Calu3 (cell line): ENCODE measurements at places on chromosomes 2 and 18. TPM values are rescaled to one million over a fixed set of nuclear protein-coding genes. Genes with fewer than 3 reads are reported as not detected.
A peak's percentile ranks its signal among the peaks of the same experiment; 100 is the strongest.

The GPR75 gene
- 5.4 and 7.5 TPM in 2 replicates for total RNA-seq

The FAM110C gene
- 17.9 and 20.6 TPM in 2 replicates for total RNA-seq

The CD207 gene
- total RNA-seq = not detected in 2 replicates

The FAM237A gene
- not detected in 2 replicates for total RNA-seq

The IKZF2 gene
- total RNA-seq = 26.0 and 26.1 TPM in 2 replicates

DNA sequence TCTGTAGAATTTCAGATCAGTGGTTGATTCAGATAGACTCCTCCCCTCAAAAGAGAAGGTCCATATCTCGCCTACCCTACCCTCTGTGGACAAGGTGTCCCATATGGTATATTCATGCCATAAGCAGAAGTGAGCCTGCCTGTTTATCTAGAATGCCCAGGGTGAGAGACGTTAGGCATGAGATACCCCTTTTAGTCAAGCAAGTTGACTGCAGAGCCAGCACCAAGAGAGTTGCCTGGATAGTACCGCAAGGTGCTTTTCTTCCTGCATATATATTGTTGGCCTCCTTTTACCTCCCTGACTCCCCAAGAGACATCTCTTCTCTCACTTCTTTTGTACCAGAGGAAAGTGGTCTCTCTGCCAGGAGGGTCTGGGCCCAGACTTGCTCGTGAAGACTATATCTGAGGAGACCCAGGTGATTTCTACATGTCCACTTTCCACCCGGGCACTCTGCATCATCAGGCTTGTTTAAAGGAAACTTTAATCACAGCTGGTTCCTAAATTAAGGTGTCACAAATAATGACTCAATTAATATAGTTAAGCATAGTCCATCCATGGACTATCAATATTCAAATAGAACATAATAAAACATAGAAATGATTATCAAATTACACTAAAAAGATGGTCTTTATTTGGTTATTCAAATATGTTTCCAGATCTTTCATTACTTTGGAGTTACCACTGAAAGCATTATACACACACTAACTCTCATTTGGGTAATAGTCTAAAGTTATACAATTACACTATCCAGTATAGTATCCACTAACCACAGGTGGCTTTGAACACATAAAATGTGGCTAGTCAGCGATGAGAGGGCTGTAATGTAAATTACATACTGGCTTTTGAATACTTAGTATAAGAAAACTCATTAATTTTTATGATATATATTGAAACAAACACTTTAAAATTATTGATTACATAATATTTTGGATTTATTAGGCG is 4.1 kb downstream of the ITGA4 start:
- H3K27ac ChIP-seq = no peak overlapping the region
- H3K36me3 ChIP-seq = no peaks in the 10 kb centered on the region
- H3K27me3 ChIP-seq = no peaks in the 10 kb centered on the region
- no peaks in the 10 kb centered on the region for H3K4me1 ChIP-seq
- no peak for DNase-seq

DNA sequence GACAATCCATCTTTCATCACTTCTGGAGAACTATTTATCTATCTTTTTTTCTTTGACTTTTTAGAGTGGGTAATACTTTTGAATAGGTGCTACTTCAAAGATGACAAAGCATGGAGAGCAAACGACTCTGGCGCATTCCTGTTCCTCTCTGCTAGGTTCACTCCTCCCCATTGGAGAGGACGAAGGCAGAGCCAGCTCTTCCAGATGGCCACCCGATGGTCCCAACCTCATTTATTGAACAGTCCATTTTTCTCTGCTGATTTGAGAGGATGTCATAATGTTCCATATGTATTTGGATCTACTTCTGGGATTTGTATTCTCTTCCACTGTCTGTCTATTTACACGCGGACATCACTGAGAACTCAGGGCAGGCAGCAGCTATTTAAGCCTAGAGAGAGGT is 284.3 kb upstream of the CXCR4 start:
- peaks cover 12% of the 10 kb centered on the region for H3K4me1 ChIP-seq
- no peaks in the 10 kb centered on the region for H3K27me3 ChIP-seq
- DNase-seq = no peak
- no peak overlapping the region for H3K4me3 ChIP-seq
- no peaks in the 10 kb centered on the region for H3K36me3 ChIP-seq
- no peak overlapping the region for H3K27ac ChIP-seq

DNA sequence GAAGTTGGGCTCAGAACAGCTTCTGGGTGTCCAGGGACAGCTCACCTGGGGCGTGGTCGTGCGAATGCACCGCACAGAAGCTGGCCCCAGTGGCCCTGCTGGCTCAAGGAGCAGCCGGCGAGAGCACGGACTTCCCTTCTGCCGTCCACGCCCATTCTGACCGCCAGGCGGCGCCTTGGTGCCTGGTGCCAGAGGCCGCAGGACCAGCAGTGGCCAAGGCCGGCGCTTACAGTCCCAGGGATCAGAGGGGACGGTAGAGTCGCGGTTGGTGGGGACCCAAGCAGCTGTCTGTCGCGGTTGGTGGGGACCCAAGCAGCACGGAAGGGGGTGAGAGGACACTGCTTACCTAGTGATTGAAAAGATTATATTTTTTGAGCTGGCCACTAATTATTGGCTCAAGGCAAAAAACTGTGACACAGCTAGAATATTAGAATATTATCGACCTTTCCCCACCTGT is 25.7 kb downstream of the NPPC start:
- H3K36me3 ChIP-seq = peaks cover 9% of the 10 kb centered on the region
- peak overlapping the region; percentile 45 for H3K4me3 ChIP-seq
- H3K27me3 ChIP-seq = peaks cover 27% of the 10 kb centered on the region
- peaks cover 15% of the 10 kb centered on the region for H3K4me1 ChIP-seq
- no peak overlapping the region for H3K27ac ChIP-seq

DNA sequence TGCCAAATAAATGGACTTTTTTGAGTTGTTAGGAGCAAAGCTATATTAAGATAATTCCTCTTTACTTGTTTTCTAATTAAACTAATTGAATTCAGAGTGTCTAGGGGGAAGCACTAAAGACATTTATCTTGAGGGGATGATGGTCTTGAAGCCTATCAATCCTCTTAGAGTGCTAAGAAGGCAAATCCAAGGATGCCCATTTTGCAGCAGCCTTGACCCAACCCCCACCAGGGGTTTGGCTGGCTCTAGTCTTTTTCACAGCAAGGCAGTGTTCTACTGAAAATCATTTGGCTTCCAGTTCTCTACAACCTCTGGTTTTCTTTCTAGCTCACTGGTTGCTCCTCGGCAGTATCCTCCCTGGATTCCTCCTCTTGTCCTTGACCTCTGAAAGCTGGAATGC is 6.5 kb upstream of the RAX start:
- H3K27ac ChIP-seq = no peak overlapping the region
- H3K4me1 ChIP-seq = no peaks in the 10 kb centered on the region
- no peaks in the 10 kb centered on the region for H3K36me3 ChIP-seq
- DNase-seq = no peak

DNA sequence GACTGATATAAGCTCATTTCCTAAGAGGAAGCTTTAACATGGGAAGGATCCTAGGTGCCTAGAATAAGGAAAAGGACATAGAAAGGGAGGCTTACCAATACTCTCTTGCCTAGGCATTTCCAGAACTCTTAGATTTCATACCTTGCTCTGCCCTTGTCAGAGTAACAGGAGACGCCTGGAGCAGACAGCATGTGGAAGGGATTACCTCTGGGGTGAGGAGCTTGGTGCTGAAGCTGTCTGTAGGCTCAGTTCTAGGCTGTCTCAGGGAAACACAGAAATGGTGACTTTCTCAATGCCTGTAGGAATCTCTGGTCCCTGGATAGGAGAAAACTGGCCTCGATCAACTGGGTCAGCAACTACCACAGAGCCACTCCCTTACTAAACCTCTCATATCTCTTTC is 150.0 kb downstream of the SLC4A3 start:
- no peaks in the 10 kb centered on the region for H3K36me3 ChIP-seq
- peaks cover 13% of the 10 kb centered on the region for H3K27me3 ChIP-seq
- H3K4me1 ChIP-seq = no peaks in the 10 kb centered on the region
- no peak for DNase-seq

GRCh38 chr2:55493220-55493619 is 26.3 kb upstream of the CFAP36 start:
- H3K36me3 ChIP-seq = no peaks in the 10 kb centered on the region
- no peak overlapping the region for H3K27ac ChIP-seq
- H3K4me1 ChIP-seq = peaks cover 10% of the 10 kb centered on the region

- no peak for DNase-seq
- H3K27me3 ChIP-seq = no peaks in the 10 kb centered on the region
- H3K4me1 ChIP-seq = no peaks in the 10 kb centered on the region
Observed at GRCh38 chr2:223270548-223270947, 218.6 kb downstream of the KCNE4 start.

- DNase-seq = no peak
- no peak overlapping the region for H3K27ac ChIP-seq
- no peak overlapping the region for H3K4me3 ChIP-seq
- H3K27me3 ChIP-seq = peaks cover 40% of the 10 kb centered on the region
- H3K4me1 ChIP-seq = peaks cover 9% of the 10 kb centered on the region
- H3K36me3 ChIP-seq = peaks cover 5% of the 10 kb centered on the region
Observed at GRCh38 chr18:79790996-79791972, 6.5 kb upstream of the KCNG2 start.

GRCh38 chr2:241774419-241775222 is 2.0 kb upstream of the GAL3ST2 start:
- no peaks in the 10 kb centered on the region for H3K27me3 ChIP-seq
- peaks cover 12% of the 10 kb centered on the region for H3K36me3 ChIP-seq
- H3K4me3 ChIP-seq = peak overlapping the region; percentile 55
- DNase-seq = peak; percentile 62
- H3K4me1 ChIP-seq = peaks cover 9% of the 10 kb centered on the region

DNA sequence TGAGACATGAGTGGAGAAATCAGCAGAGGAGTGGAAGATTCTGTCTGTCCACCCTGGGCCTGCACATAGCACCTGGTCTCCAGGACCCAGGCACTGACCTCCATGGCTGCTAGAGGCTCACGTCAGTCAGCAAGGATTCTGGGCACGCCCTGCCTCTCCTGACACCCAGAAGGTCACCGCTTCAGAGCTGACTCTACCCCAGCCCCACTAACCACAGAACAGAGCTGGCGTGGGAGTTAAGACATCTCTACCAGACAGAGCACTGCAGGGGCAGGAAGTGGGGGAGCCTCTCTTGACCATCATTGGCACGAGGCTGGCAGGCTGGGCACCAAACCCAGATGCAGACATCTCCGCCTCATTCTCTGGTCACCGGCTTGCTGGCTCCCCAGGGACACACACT is 3.0 kb downstream of the ADCY3 start:
- H3K4me3 ChIP-seq = no peak overlapping the region
- no peak overlapping the region for H3K27ac ChIP-seq
- H3K36me3 ChIP-seq = peaks cover 21% of the 10 kb centered on the region
- DNase-seq = no peak
